ENCODE measurements at places on chromosomes 11 and 22.

GRCh38 chr11:74791333-74792100 lies 42.9 kb downstream of the RNF169 start:
- DNase-seq = no peak

- no peak for DNase-seq
Measured at GRCh38 chr22:30864441-30865420, 103.8 kb downstream of the MORC2 start.

- DNase-seq = no peak
Measured at GRCh38 chr11:78374917-78375316, 42.7 kb downstream of the GAB2 start.

- no peak for DNase-seq
Measured at GRCh38 chr11:45885921-45886721, 670 bp downstream of the MAPK8IP1 start.

DNA sequence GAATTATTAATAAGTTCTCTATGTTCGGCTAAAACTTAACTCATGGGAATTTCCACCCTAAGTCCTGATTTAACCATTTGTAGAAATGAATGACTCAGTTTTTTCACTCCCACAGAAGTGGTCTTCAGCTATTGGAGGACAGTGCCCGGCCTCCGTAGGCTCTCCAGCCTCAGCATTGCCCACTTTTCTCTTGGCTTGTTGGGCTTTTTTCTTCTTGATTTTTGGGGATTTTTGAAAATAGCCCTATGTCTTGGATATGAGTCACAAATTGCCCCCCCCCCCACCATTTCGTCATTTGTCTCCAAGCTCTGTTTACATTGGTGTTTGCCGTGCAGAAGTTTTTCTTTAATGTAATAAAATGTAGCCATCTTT lies 66.7 kb downstream of the PACS1 start:
- no peak for DNase-seq

GRCh38 chr11:48105096-48105990 lies 111.3 kb upstream of the OR4B1 start:
- DNase-seq = no peak

DNA sequence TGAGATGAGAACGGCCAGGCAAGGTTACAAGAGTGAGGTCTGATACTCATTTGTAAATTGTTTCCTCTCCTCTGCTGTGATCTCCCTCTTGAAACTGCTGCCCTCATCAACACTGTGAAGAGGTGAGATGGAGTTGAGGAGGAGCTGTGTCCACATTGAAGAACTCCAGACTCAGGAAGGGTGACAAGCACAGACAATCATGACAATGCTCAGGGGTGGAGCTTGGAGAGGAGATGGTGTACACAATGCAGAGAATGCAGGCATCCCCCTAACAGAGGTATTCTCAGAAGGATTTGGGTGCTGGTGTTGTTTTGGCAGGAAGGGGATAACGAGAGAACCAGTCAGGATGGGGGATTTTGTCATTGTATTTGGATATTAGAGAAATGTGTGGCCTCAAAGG lies 21.5 kb upstream of the MMP7 start:
- DNase-seq = no peak

- DNase-seq = no peak
Measured at GRCh38 chr22:50738649-50739227, 734 bp downstream of the ACR start.

GRCh38 chr11:77668760-77669159 lies 31.2 kb upstream of the CLNS1A start:
- no peak for DNase-seq

GRCh38 chr11:124865902-124866851 lies 945 bp downstream of the ROBO3 start:
- no peak for DNase-seq

- DNase-seq = no peak
Measured at GRCh38 chr11:111019871-111020670, 225.5 kb upstream of the POU2AF2 start.

All from NCI-H1694 (cell line).